Testis (tissue), 5 donors: ENCODE measurements at places on chromosomes 12 and 14. TPM values are rescaled to one million over a fixed set of nuclear protein-coding genes. Genes with fewer than 3 reads are reported as not detected.

Gene CPNE6
- total RNA-seq: 0.71 TPM

GRCh38 chr14:77375973-77376770 lies 722 bp downstream of the TMED8 start:
- peaks cover 16% of the 10 kb centered on the region for H3K4me1 ChIP-seq
- no peaks in the 10 kb centered on the region for H3K27me3 ChIP-seq
- H3K27ac ChIP-seq: peak overlapping the region; percentile 89

Gene WNT1
- total RNA-seq: 1.4 TPM

- no peak for DNase-seq
- H3K36me3 ChIP-seq: no peaks in the 10 kb centered on the region
- H3K27ac ChIP-seq: no peak overlapping the region
- no peak overlapping the region for H3K4me3 ChIP-seq
- H3K4me1 ChIP-seq: no peaks in the 10 kb centered on the region
These were observed 496.4 kb downstream of the FOXG1 start for GRCh38 chr14:29262979-29263378.

Gene TTC9
- total RNA-seq: 2.4 TPM

Gene ABCD2
- 0.43 TPM for total RNA-seq

Gene INHBC
- 3.1 TPM for total RNA-seq

DNA sequence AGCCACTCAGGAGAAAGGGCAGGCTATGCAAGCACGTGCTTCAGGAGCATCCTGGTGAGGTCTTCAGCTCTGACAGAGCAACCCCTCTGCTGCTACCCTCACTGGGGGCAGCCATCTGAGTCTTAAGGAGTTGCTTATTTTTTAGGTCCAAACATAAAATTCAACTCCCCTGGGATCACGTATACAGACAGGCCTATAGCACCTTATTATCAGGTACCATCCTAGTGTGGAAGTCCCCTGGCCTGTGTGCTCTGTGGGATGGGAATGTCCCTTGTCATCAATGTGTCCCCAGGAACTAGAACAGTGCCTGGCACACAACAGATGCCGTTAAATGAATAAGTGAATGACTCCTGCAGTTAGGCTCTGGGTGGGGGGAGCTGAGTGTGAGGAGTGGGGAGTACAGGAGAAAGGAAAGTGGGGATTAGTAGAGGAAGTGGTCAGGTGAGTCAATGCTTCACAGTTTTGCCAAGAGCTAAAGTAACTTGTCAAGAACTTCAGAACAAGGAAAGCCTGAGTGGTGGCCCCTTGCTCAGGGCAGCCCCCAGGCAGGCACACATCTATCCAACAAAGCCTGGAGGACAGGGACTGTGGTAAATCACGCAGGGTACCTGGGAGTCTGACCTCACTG lies 33.5 kb downstream of the DAD1 start:
- H3K27me3 ChIP-seq: no peaks in the 10 kb centered on the region
- H3K4me3 ChIP-seq: no peak overlapping the region
- peaks cover 4% of the 10 kb centered on the region for H3K4me1 ChIP-seq
- no peak for DNase-seq

DNA sequence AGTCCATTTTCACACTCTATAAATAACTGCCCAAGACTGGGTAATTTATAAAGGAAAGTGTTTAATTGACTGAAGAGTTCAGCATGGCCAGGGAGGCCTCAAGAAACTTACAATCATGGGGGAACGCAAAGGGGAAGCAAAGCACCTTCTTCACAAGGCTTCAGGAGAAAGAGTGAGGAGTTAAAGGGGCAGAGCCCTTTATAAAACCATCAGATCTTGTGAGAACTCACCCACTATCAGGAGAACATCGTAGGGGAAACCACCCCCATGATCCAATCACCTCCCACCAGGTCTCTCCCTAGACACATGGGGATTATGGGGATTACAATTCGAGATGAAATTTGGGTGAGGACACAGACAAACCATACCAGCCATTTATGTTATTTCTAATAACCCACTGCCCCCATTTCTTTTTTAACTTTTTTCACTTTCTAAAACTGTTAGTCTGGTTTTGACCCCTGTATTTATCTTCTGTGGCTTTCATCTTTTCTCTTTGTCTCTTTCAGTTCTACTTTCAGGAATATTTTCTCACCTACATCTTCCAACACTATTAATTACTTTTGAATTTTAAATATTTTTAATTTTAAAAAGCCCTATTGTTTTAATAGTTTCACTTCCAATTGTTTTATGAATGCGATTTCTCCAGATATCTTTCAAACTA lies 44.5 kb downstream of the WDR89 start:
- H3K36me3 ChIP-seq: no peaks in the 10 kb centered on the region
- no peak for DNase-seq
- H3K4me3 ChIP-seq: no peak overlapping the region
- no peak overlapping the region for H3K27ac ChIP-seq

- H3K4me3 ChIP-seq: no peak overlapping the region
- H3K27ac ChIP-seq: no peak overlapping the region
- DNase-seq: no peak
- no peaks in the 10 kb centered on the region for H3K36me3 ChIP-seq
- H3K4me1 ChIP-seq: no peaks in the 10 kb centered on the region
- no peaks in the 10 kb centered on the region for H3K27me3 ChIP-seq
These were observed 100.8 kb downstream of the PPHLN1 start for GRCh38 chr12:42426746-42427145.

Gene PABPN1
- 194 TPM for total RNA-seq

Gene COCH
- 2.2 TPM for total RNA-seq

Gene FOXN4
- total RNA-seq: 9.0 TPM

- H3K4me3 ChIP-seq: no peak overlapping the region
- H3K4me1 ChIP-seq: no peaks in the 10 kb centered on the region
- DNase-seq: no peak
- no peaks in the 10 kb centered on the region for H3K36me3 ChIP-seq
- no peaks in the 10 kb centered on the region for H3K27me3 ChIP-seq
These were observed 21.7 kb downstream of the FOXA1 start for GRCh38 chr14:37573356-37573755.

- no peaks in the 10 kb centered on the region for H3K36me3 ChIP-seq
- H3K27me3 ChIP-seq: no peaks in the 10 kb centered on the region
- H3K4me1 ChIP-seq: peaks cover 15% of the 10 kb centered on the region
- no peak overlapping the region for H3K27ac ChIP-seq
- H3K4me3 ChIP-seq: no peak overlapping the region
These were observed 5.6 kb upstream of the LBHD2 start for GRCh38 chr14:103078420-103078749.

DNA sequence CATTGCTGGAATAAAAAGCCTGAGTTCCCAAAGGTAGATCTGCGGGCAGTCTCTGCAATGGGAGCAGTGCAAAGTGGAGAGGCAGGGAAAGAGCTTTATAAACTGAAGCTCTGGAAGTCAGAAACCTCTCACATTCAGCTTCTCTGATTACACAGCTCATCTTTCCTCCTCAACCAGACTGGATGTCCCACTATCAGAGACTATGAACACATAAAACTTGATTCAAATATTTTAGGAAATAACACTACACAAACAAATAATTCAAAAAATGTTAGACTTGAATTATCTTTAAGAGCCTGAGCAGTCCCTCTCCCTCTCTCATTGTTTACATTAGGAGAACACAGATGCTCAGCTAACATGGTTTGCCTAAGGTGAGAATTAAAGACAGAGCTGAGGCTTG lies 72.9 kb downstream of the DENND5B start:
- no peak overlapping the region for H3K27ac ChIP-seq
- H3K4me3 ChIP-seq: no peak overlapping the region
- peaks cover 17% of the 10 kb centered on the region for H3K4me1 ChIP-seq
- H3K27me3 ChIP-seq: no peaks in the 10 kb centered on the region

- no peaks in the 10 kb centered on the region for H3K36me3 ChIP-seq
- H3K27me3 ChIP-seq: no peaks in the 10 kb centered on the region
- no peaks in the 10 kb centered on the region for H3K4me1 ChIP-seq
- H3K27ac ChIP-seq: peak overlapping the region; percentile 34
- DNase-seq: peak; percentile 72
These were observed 30.0 kb upstream of the STAB2 start for GRCh38 chr12:103556890-103557627.

DNA sequence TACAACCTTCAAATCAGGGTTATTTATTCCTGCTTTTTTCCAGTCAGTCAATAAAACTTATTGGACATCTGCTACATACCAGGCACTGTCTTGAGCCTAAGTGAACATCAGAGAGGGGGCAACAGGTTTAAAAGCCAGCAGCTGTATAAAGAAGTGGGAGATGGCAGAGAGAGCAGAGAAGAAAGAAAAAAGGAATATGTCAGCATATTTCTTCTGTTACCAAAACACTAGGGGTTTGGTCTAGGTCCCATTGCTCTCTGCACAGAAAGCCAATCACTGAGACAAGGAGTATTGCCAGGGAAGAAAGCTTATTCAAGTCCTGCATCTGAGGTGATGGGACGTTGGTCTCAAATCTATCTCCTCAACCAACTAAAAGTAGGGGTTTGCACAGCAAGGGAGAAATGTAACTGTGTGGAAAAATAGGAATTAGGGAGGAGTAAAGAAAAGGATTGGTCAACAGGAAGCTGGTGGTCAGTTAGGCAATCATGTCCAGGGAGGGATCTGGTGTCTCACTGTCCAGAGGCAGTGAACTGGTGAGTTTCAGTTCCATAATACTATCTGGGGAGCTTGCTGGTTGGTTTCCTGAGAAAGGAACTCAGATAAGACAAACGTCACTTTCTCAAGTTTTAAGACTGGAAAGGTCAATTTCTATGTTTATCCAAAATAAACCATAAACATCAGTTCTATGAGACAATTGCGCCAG lies 107.5 kb downstream of the PHLDA1 start:
- no peak overlapping the region for H3K27ac ChIP-seq
- no peak for DNase-seq
- no peaks in the 10 kb centered on the region for H3K4me1 ChIP-seq
- H3K27me3 ChIP-seq: no peaks in the 10 kb centered on the region
- H3K4me3 ChIP-seq: no peak overlapping the region

GRCh38 chr12:74412606-74413230 lies 124.9 kb upstream of the ATXN7L3B start:
- H3K27ac ChIP-seq: no peak overlapping the region
- no peak overlapping the region for H3K4me3 ChIP-seq
- H3K36me3 ChIP-seq: no peaks in the 10 kb centered on the region
- H3K4me1 ChIP-seq: no peaks in the 10 kb centered on the region
- H3K27me3 ChIP-seq: no peaks in the 10 kb centered on the region
- DNase-seq: no peak

- DNase-seq: peak; percentile 98
- no peaks in the 10 kb centered on the region for H3K27me3 ChIP-seq
- H3K4me3 ChIP-seq: no peak overlapping the region
- H3K4me1 ChIP-seq: peaks cover 26% of the 10 kb centered on the region
- peak overlapping the region; percentile 70 for H3K27ac ChIP-seq
- H3K36me3 ChIP-seq: no peaks in the 10 kb centered on the region
These were observed 227.3 kb downstream of the KTN1 start for GRCh38 chr14:55807053-55807880.
